ENCODE measurements at places on chromosomes 7 and 10.

GRCh38 chr7:24717694-24718320 is 39.5 kb downstream of the GSDME start:
- no peak for DNase-seq

DNA sequence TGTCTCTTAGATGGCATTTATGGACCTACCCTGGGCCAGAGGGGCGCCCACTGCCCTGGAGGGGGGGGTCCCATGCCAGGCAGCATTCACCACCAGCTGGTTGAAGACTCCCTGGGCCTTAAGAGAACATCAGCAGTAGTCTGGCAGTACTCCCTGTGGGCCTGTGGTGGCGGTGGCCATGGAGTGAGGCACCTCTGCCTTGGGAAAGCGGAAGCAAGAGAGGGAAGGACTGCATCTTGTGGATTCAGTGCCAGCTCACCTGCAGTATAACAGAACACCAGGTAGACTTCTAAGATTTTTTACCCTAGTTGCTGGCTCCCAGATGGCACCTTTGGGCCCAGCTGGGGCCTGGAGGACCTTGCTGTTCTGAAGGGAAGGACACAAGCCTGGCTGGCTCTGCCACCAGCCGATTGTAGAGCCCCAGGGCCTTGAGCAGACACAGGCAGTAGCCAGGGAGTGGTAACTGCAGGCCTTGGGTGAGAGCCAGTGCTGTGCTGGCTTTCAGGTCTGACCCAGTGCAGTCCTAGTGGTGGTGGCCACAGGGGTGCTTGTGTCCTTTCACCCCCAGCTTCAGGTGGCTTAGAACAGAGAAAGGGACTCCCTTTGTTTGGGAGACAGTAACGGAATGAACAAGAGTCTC is 15.8 kb downstream of the PLAC9 start:
- DNase-seq = no peak

- DNase-seq = no peak
Measured at GRCh38 chr7:21927693-21928092, 18.0 kb downstream of the CDCA7L start.

GRCh38 chr7:30225863-30226613 is 58.4 kb upstream of the ZNRF2 start:
- DNase-seq = no peak

DNA sequence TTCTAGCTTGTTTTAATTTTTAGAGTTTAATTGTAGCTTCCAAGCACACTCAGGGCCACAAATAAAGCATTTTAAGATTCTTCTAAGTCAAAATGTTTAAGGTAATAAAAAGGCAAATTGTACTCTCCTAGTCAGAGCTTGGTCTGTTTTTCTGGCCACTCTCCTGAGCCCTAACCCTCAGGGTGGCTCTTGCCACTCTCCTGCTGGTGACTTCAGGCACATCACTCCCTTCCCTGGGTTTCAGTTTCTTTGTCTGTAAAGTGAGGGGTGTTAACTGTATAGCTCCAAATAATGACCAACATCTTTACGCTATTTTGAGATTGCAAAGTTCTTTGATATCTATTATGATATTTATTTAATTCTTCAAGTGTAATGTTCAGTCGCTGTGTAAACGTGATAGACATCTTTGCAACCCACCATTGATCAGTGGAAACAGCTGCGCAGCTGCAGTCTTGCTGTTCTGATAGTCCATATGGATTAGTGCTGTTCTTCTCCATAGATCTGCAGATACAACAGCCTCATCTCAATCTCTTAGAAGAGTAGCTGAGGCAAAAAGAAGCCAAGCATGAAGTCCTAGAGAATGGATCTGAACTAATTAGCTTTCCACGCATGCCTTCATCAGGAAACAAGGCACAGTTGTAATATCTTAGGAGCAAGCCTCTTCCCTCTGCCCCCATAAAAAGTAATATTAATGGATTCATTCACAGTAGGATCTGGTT is 189.9 kb downstream of the PLPP4 start:
- DNase-seq = no peak

GRCh38 chr7:134089446-134089845 is 37.7 kb upstream of the LRGUK start:
- DNase-seq = no peak

- DNase-seq = no peak
Measured at GRCh38 chr7:116465125-116465524, 34.4 kb upstream of the CAV2 start.

Data from activated naive CD4-positive, alpha-beta T cell treated with anti-CD3 and anti-CD28 coated beads, Interleukin-2, amount 10 ng/mL, durations not matched to agents 7 days and 5 days (primary cell).